SK-N-SH (cell line): ENCODE measurements at places on chromosomes 3 and 15. TPM values are rescaled to one million over a fixed set of nuclear protein-coding genes. Genes with fewer than 3 reads are reported as not detected.

Gene EXD1
- polyA plus RNA-seq = 0.02 and 0.07 TPM in 2 replicates

GRCh38 chr15:77019521-77020331 lies 24.8 kb downstream of the PSTPIP1 start:
- DNase-seq = no peak

DNA sequence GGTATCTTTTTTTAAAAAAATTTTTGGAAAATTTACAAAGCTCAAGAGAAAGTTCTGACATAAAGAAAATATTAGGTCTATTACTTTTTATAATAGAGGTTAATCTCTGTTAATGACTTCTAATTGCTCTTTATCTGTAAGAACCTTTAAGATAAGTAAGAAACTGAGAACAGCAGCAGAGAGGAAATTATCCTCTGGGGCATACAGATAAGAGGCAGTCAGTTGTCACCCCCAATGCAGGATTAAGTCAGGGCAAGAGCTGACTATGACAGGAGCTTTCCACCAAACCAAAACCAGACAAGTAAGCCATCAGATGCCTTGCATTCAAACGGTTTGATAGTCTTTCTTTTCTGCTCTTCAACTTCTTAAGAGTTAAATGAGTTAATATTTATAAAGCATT lies 149.0 kb downstream of the GSK3B start:
- peak; percentile 17 for DNase-seq

- DNase-seq = no peak
These were observed 36.8 kb upstream of the SEC13 start for GRCh38 chr3:10357592-10358308.

- no peak for DNase-seq
These were observed 16.4 kb upstream of the ALAS1 start for GRCh38 chr3:52181543-52181942.

- no peak for DNase-seq
These were observed 232.2 kb downstream of the UBE2E2 start for GRCh38 chr3:23435318-23435717.

Gene FGD5
- not detected in 2 replicates for polyA plus RNA-seq

DNA sequence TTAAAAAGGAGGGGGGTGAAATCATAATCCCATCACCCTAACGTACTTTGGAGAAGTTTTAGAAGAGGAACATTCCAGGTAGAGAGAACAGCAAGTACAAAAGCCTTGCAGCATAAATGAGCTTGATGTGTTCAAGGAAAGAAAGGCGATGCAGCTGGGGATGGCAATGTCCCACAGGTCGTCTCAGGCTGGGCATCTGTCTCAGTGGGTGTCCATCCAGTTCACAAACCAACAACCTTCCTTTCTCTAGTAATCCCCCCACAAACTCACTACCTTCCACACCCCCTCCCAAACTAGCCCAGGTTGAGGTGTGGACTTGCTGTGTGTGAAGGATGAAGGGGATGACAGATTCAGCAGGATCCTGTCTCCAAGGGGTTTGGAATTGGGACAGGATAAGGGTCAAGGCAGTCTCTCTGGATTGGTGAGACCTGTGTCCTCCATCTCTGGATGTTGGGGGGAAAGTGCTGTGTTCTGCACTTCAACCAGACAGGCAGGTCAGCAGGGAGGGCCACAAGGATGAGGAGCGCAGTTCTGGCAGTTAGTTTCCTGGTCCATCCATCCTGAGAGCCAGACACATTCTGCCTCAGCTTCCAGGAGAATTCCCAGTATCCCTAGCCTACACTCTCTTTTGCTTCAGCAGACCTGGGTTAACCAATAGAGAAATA lies 1.7 kb upstream of the ESYT3 start:
- no peak for DNase-seq

DNA sequence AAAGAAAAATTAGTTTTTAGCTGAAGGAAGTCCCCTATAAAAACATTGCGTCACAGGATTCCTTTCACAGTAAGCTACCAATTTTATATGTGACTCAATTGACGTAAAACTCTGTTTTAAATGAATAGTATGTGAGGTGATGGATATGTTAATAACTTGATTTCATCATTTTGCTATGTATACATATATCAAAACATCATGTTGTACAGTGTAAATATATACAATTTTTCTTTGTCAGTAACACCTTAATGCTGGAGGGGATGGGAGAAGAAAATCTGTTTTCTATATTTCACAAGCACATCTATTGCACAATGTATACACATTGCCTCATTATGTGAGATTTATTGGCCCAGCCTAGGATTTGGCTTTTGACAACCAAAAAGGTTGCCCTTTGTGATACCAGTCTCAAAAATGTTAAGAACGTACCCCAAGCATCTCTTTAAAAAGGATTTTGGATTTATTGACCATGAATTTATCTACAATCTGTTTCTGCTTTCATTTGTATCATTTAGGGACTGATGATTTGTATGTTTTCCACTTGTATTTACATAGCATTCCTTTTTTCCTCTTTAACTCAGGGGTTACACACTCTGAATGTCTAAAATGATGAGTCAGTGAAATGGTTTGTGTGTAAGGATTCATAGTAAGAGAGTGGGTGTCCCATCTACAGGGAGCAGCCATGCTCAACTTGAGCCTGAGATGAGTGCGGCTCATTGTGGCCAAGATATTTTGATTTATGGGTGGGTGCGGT lies 62.6 kb downstream of the CRTC3 start:
- no peak for DNase-seq

DNA sequence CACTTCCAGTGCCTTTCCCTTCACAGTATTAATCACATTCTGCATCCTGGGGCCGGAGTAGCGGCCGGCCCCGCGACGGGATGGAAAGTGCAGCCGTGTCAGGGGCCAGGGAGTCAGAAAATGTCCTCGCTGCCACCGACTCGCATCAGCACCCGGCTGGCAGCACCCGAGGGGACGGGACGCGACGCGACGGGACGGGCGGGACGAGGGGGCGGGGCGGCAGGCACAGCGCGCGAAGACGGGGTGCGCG lies 353 bp downstream of the ATG3 start:
- DNase-seq = peak; percentile 85

DNA sequence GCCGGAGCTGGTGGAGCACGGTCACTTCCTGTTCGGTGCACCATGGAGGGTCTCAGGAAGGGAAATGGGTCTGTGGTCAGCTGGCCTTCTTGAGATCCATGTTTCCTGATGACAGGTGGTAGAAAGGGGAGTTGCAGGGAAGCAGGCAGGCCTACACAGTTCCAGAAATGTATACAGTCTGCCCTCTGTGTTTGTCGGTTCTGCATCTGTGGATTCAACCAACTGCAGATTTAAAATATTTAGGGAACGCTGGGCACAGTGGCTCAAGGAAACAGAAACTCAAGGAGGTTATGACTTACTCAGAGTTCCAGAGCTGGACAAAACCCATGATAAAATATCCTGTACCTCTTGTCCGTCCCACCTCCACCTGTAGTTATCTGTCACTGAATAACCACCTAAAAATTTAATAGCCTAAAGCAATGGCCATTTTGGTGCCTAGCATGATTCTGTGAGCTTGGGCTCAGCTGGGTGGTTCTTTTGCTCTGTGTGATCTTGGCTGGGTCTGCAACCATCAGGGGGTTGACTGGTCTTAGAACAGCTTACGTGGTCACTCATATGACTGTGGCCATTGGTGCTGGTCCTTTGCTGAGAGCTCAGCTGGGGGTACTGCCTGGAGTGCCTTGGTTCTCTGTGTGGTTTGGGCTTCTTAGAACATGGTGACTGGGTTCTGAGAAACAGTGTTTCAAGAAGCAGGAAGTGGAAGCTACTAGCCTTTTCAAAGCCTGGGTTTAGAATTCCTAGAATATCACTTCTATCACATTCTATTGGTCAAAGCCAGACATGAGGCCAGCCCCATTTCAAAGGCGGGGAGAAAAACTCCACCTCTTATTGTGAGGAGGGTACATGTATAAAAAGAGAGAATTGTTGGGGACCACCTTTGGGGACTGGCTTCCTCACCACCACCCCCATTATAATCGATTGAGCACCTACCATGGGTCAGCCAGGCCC lies 239.7 kb upstream of the BHLHE40 start:
- no peak for DNase-seq

Gene AQP9
- polyA plus RNA-seq = not detected in 2 replicates

DNA sequence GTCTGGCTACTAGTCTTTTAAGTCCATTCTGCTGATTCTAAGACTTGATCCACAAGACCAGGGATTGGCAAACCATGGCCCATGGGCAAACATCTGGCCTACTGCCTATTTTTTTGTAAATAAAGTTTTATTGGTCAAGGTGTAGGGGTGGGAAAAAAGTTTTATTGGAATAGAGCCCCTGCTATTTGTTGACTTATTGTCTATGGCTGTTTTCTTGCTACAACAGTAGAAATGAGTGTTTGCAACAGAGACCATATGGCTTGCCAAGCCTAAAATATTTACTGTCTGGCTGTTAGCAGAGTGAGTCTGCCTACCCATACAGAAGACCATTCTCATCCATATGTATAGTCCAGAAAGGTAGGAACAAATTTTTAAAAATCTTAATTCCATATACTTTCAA lies 106.4 kb downstream of the PTPRG start:
- no peak for DNase-seq

DNA sequence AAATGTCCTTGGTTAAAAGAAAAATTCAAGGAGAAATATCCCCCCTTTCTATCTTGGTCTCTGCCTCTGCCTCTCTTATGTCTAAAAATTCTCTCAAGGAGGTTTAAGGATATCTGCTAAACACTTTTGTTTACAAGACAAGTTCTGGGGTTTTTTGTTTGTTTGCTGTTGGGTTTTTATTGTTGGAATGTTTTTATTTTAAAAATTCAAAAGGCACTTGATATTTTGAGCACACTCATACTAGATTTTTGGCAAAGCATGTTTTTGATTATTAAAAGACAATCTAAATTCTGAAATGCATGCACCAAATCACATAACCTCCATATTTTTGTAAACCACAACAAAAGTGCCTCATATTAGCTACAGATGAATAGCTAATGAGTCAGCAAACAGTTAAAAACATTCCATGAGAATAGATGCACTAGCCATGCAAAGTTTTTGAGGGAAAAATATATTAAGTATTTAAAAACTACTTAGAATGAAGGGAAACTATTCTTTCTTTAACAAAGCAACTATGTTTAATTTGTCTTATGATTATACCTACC lies 84.6 kb downstream of the ZBTB20 start:
- no peak for DNase-seq

- no peak for DNase-seq
These were observed 184.3 kb downstream of the AKAP13 start for GRCh38 chr15:85564686-85565085.

- DNase-seq = no peak
These were observed 83.9 kb downstream of the ZIC1 start for GRCh38 chr3:147493065-147493464.

DNA sequence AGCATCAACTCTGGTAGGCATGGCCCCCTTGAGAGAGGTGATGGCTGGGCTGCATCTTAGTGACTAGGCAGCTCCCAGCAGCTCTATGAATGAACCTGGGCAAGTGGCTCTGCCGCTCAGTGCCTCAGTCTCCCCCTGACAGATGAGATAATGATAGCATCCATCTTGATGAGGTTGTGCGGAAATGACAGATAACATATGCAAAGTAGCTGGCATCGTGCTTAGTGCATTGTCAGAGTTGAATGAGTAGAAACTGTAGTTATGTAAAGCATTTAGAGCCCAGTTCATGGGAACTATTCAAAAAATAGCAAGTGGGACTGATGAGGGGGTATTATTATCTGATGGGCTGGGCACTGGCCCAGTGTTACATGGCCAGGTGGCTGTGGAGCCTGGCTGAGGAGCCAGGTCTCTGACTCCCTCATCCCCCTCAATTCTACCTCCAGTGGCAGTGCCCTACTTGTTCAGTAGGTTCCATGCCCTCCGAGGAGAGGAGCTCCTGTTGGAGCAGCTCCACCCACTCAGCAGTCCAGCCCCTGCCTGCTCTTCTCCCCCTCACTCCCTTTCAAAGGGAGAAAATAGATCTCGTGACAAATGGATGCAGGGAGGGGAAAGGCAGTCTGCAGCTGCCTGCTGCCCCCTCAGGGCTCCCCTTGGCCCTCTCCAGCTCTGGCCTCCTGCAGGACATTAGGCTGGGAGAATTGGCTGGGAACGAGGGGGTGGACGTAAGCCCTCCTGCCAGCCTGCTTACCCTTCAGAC lies 6.6 kb downstream of the PRKCD start:
- peak; percentile 63 for DNase-seq

DNA sequence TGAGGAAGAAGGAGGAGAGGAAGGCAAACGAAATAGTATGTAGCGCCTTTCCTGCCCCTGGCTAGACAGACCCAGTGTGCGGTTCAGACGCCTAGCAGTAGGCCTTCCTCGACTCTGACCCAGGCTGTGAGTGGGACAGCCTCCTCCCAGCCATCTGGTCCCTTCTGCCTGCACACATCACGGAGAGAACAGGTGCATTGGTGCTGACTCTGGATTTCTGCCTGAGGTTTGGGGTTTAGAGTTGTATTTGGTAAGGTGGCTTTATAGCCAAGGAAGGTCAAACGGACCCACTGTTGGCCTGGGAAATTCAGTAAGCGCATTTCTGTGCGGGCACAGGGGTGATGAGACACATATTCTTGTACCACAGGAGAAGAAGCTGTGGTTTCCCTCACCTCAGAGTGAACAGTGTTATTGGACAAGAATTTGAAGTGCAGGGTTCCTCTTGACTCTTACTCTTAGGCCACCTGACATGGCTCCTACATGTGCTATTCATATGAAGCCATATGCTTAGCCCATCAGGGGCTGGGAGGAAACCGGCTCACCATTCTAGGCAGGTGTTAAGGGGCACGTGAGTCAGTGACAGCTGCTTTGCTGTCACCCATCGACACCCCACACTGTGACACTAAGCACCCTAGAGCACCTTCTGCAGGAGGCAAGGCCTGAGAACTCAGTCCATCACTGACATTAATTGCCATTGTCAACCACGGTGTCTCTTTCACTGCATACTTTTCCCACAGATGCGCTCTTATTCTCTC lies 143.3 kb downstream of the CHDH start:
- no peak for DNase-seq

Gene FAIM
- polyA plus RNA-seq = 3.0 and 3.1 TPM in 2 replicates

Gene OR5K2
- polyA plus RNA-seq = not detected in 2 replicates

Gene RTP3
- polyA plus RNA-seq = not detected in 2 replicates

Gene STRIT1
- not detected in 2 replicates for polyA plus RNA-seq

Gene FEZF2
- not detected in 2 replicates for polyA plus RNA-seq

DNA sequence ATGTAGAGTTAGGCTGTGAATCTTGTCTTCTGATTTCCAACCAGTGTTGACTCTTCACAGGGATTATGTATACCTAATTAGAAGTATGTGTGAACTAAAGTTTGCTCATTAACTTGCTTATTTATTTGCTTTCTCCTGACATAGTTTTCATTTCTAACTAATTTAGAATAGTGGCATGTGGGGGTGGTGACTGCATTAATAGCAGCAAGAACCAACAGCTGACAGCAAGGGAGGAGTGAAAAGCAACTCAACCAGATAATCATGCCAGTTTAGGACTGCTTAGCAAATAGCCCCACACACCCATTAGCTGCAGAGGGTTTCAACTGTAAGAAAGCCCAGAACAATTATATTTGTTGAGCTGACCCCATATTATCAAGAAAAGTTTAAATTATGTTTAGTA lies 3.8 kb downstream of the ST3GAL6 start:
- DNase-seq = no peak

Gene PSTPIP1
- polyA plus RNA-seq = 0.69 and 1.1 TPM in 2 replicates

DNA sequence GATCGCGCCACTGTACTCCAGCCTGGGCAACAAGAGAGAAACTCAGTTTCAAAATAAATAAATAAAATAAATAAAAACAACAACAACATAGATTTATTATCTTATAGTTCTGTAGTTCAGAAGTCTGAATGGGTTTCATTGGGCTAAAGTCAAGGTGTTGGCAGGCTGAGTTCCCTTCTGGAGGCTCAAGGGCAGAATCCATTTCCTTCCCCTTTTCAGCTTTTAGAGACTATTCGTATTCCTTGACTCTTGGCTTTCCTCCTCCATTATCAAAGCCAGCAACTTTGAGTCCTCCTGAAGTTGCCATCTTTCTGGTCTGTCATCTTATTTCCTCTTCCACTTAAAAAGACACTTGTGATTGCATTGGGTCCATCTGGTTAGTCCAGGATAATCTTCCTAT lies 12.1 kb downstream of the BLM start:
- no peak for DNase-seq

- DNase-seq = no peak
These were observed 1.8 kb upstream of the GPR171 start for GRCh38 chr3:151204530-151205402.
